Effector memory CD4-positive, alpha-beta T cell (primary cell): ENCODE measurements at places on chromosomes 5 and 9.

GRCh38 chr9:703392-703791, 138.1 kb upstream of the DMRT1 start:
- no peak for DNase-seq

DNA sequence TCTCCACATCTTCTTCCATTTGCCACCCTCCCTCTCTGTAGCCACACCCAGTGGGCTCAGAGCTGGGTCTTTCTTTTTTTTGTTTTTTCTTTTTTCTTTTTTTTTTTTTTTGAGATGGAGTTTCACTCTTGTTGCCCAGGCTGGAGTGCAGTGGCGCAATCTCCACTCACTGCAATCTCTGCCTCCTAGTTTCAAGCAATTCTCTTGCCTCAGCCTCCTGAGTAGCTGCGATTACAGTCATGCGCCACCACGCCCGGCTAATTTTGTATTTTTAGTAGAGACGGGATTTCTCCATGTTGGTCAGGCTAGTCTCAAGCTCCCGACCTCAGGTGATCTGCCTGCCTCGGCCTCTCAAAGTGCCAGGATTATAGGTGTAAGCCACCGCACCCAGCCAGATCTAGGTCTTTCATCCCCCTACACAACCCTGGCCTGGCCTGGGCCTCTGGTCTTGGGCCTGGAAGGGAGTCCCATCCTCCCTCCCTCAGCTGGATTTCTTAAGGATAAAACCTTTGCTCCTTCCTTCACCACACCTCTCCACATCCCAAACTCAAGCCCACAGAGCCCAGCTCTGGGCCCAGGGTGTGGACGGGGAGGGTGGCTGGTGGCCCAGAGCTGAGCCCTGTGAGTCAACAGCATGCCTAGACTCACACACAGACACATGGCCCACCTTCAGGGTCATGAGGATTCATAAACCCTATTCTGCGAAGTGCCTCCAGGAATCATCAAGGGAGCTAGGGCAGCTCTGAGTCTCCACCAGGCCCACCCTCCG, 18.8 kb upstream of the KCNIP1 start:
- no peak for DNase-seq

DNA sequence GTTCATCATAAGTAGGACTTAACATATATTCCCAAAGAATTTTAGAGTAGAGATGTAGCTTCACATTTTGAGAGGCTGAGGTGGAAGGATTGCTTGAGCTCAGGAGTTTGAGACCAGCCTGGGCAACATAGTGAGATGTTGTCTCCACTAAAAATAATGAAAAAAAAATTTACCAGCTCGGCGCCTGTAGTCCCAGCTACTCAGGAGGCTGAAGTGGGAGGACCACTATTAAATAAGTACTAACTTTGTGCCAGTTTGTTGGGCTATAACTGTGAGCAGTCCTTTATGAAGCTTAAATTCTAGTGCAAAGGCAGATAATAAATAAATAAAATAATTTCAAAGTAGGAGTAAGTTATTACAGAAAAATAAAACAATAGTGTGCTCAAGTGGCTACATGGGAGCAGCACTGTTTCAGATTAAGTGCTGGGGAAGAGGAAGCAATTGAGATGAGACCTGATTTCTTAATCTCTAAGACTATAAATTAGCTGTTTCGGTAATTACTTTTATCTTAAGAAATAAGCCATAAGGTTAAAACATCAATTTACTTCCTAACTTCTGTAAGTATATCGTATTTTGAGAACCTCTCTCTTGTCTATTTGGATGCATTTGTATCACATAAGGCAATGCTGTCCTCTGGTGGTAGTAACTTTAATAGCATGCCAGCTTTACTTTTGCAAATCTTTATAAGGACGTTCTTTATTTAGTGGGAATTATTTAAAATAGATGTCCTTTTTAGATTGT, 98.9 kb downstream of the CSNK1G3 start:
- no peak for DNase-seq

DNA sequence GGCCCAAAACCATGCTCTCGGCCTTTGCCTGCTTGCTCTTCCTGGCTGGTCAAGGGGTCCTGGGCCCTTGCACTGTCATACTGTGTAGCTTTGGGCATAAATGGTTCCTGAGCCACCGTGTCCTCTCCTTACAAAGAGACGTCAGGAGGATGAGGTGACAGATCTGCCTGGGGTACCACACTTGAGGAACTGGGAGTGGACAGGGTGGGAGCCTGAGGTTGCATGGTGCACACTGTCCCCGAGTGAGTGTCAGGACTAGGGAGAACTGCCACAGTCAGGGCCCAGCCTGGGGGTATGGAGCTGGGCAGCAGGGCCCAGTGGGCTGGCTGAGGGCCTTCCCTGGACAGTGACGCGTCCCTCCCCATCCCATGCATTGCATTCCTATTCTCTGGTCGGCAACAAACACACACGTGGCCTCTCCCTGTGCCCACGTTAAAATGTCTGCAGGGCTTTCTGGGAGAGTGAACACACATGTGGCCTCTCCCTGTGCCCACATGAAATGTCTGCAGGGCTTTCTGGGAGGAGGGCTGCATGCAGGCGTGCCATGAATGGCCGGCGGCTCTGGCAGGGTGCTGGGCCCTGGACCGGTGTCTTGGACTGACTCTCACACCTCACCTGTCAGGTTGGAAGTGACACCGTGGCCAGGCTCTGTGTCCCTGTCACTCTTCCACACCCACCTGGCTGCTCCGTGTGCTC, 122.1 kb upstream of the COL5A1 start:
- DNase-seq, result no peak

GRCh38 chr9:125509476-125509875, 197.5 kb downstream of the MAPKAP1 start:
- no peak for DNase-seq

GRCh38 chr9:526904-527591, 312.4 kb downstream of the DOCK8 start:
- no peak for DNase-seq

DNA sequence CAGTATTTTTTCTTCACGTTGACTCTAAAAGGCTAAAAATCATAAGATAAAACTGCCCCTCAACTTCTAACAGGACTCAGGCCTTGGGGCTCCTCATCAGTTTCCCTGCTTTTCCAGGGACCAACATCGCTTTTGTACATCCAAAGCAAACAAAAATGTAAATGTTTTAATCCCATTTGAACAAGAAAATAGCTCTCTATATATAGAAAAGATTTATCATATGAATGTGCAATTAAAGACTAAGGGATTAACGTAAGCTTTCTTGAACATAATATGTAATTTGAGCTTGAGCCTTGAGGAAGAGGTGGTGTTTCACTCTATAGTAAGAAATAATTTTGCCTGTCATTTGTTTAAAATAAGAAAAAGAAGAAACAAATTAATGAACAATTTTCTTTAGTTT, 547.2 kb upstream of the ACO1 start:
- DNase-seq, result no peak

GRCh38 chr9:4670591-4670990, 4.3 kb upstream of the SPATA6L start:
- no peak for DNase-seq

DNA sequence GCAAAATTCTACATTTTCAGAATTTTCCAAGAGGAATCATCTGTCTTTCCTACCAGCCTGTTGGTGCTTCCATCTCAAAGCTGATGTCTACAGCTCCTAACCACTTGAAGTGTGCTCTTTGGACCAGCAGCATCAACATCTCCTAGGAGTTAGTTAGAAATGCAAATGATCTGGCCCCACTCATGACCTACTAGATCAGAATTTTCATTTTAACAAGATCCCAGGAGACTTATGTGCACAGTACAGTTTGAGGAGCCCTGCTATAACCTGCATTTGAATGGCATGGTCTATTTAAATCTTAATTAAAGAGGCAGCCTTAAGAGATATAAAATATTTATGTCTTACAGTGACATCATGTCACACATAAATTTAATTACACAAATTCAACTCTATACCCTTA, 33.8 kb downstream of the ITK start:
- DNase-seq, result no peak

DNA sequence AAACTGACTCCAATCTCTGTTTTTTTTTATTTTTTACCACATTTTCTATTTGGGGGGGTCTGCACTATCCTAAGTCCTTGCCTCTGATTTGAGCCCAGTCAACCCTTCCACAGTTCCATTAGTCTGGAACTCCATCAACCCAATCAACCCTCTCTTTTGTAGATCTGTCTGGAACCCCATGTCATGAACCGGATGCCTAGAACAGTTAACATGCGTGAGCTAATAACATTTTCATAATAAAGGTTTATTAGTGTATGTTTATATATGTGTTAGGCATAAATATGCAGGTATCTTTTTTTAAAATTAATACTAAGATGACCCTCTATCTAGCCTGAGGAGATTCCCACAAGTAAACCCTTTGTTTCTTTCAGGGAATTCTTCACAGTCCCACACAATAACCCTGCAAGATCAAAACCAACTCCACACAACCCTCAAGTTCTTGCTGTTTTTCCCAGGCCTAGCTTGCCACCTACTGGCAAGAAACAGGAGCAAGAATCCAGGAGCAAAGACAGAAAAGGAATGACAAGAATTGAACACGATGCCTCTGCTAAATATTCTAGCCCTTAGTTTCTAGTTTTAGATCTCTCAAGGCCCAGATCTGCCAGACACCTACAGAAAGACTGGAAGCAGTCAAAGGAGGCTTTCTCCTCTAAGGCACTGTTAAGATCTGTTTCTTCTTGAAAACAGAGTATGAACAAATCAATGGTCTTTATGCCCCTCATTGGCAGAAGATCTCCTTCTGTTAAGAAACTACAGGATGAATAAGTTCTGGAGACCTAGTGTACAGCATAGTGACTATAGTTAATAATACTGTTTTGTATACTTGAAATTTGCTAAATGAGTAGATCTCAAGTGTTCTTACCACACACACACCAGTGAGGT, 100.4 kb downstream of the TRIM36 start:
- DNase-seq, result no peak

DNA sequence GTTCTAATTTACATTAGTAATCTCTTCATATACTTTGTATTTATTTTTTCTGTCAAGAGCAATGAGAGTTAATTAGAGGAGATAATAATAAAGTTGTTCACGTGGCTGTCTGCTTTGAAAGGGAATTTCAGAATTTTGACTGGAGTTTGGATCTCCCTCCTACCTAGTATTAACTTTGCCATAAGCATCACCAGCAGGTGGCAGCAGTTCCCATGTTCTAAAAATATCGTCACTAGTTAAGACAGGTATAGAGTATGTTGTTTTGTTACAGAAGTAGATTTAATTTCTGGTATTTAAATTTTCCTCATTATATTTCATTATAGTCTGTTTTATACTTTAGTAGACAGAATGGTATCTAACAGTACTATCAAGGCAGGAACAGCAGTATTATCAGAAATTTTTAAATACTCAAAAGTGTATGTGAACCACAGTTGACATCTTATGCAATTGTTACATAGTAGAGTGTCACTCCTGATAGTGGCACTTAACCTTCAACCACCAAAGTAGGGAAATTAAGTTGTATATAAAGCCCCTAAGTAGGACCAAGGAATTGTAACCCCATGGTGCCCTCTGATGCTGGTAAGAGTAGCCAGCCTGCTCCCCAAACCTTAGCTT, 20.4 kb downstream of the GNPDA1 start:
- DNase-seq, result peak; percentile 56

DNA sequence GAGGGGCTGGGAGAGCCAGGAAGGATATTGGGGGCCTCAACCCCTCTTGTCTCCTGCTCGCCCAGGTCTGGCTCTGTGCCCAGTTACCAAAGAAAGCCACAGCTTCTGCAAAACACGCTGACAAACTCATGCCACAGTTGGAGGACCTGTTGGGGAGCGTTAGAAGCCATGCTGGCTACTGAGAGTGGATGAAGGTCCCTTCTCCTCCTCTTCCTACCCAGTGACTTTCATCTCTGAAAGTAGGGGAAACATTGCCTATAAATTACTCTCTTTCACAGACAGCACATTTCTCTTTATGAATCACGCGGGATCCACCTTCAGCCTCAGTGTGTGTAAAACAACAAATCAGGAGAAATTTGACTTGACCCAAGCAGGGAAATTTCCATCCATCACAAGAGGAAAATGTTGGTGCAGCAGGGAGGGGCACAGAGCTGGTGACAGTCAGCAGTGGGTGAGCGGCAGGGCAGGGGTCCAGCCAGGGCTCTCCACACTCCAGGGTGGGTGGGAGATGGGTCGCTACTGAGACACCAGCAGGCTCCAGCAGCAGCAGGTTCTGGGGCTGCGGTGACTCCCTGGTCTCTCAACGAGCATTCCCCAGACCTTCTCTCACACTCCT, 181.9 kb downstream of the FGF18 start:
- DNase-seq, result no peak

- DNase-seq, result no peak
Measured at GRCh38 chr9:135663451-135663770, 302 bp downstream of the LCN9 start.

DNA sequence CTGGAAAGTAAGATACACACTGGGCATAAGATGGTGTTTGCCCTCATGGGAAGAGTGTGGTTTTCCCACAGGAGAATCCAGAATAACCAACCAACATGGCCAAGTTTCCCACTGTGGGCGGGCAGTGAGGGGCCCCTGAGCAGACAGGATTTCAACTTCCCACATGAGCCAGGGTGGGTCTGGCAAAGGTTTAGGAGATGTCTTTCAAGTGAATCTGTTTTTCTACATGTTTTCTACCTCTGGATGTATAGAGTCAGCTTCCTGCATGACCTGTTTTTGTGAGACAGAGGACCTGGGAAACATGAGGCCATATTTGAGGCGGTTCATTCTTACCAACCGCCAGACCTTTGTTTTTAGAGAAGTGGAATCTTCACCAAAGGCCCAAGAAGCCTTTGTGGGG, 100.5 kb downstream of the TLE4 start:
- no peak for DNase-seq

DNA sequence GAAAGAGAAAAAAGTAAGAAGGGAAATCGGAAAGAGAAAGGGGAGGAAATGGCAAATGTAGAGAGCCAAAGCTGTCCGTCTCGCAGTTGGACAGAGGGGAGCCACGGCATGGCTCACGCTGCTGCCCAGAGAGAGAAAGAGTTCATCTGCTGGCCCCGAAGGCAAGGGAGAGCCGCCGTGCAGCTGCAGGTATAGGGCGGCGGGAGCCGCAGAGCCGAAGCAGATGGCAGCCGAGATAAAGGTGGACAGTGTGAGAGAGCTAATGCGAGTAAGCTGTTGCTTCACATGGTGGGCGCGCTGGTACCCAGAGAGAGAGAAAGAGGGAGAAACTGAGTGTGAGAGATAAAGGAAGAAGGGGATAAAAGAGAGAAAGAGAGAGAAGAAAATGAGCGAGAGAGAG, 188.4 kb upstream of the PPP1R26 start:
- no peak for DNase-seq
